ENCODE measurements at places on chromosomes 16 and 17.

GRCh38 chr17:21522755-21523336, 146.7 kb downstream of the KCNJ12 start:
- no peak for DNase-seq

DNA sequence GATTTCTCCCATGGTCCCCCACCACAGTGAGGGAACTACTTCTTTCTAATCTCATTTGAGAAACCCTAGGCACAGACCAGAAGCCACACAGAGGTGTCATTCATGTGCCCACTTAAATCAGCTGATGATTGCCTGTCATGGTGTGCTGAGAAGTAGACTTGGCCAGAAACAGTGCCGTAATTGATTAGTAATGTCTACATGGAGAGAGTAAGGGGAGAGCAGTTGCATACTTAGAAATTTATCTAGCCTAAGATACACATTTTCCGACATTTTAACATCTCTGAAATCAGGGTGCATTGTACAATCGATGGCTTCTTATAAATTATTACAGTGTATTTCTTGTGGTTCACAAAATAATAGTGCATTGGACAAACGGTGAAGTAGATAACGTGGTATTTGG, 271.8 kb downstream of the IRF8 start:
- no peak for DNase-seq

DNA sequence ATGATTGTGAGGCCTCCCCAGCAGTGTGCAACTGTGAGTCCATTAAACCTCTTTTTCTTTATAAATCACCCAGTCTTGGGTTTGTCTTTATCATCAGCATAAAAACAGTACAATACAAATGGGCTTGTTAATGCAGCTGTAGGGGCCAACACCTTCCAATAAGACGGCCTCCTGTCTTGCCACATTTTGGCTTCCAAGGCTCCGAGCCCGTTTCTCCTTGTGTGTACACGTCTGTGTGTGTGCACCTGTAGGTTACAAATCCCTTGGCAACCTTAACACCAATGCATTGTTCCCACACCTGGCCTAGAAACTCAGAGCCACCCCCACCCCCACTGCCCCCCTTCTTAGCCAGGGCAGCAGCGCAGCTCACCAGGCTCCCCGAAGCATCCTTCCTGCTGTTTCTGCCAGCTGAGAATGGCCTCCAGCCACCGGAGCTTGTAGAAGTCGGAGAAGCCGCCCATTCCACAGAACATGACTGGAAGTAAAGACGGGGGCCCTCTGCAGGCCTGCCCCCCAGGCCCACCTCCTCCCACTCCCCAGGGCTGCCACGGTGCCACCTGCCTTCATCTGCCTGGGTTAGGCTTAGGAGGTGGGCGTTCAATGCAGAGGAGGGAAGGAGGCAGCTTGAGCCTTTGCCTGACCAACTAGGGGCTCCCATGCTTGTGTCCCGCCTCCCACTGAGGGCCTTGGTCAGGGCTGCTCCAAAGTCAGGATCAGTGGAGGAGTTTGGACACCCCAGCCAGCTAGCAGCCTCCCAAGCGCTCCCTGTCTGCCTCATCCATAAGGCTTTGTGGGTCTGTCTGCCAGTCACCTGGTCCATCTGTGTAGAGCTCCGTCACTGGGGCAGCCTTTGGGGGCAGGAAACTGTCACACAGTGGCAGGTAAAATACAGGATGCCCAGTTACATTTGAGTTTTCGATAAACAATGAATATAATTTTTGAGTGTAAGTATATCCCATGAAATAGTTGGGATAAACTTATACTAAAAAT, 10.6 kb downstream of the C16orf89 start:
- no peak for DNase-seq

DNA sequence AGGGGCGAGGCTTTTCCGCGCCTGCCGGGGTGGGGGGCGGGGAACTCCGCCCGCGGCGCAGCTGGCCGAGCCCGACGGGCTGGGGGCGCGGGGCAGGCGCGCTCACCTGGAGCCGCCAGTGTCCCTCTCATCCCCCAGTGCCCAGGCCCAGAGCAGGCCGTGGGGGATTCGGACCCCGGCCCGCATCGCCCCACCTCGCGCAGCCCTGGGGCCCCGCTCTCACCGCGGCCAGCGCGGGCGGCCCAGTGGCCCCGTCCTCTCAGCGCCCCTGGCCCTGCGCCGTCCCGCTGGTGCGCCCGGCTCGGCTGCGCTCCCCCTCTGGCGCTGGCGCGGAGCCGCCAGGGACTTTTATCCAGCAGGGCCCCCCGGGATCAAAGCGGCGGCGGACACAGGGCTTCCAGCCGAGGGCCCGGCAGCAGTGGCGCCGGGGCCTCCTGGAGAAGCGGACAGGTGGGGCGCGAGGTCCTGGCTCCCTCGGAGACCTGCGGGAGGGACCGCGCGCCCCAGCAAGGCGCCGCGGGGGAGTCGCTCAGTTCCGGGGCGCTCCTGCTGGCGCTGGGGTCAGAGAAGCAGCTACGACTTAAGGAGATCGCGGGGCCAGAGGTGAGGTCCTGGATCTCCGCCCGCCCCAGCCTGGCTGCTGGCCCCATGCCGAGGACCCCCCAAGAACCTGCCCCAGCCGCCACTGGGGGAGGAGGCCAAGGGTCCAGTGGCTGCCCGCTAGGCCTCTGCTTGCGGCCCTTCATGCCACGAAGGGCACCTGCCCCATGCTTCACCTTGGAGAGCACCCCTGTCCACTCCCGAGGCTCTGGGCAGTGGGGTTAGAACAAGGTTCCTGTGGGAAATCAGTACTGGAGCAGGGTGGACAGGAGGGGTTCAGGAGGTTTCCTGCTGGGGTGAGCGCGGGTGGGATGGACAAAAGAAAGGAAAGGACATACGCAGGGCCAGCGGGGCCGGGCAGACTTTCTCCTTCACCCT, 823 bp upstream of the NOTUM start:
- DNase-seq = no peak

- no peak for DNase-seq
These were observed 86.2 kb downstream of the TOX3 start for GRCh38 chr16:52460639-52461178.

DNA sequence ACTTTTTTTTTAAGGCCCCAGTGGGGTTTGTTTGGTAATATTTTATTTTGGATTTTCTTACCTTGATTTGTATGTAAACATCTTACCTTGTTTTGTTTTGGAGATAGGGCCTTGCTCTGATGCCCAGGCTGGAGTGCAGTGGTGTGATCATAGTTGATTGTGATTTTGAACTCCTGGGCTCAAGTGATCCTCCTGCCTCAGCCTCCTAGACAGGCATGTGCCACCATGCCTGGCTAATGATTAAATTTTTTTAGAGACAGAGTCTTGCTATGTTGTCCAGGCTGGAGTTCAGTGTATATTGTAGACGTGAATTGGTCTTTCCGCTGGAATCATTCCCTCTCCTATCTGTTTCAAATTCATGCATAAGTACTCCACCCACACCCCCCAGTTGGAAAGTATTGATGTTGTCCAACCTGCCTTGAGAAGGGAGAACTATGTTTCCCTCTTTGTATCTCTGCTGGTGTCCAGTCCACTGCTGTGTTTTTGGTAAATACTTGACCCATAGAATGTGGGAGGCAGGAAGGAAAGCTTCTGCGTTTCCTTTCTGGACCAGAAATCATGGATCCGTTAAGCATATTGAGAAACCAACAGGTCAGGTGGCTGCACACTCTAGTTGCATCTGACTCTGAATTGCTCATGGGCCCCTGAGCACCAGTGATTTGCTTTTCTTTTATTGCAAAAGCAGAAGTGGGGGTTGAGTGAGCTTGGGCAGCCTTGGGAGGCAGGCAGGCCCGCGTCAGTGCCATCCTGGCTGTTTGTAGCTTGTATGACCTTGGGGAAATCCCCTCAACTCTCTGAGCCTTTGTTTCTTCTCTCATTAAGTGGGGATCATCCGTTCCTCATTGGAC, 25.0 kb downstream of the RMI2 start:
- no peak for DNase-seq

DNA sequence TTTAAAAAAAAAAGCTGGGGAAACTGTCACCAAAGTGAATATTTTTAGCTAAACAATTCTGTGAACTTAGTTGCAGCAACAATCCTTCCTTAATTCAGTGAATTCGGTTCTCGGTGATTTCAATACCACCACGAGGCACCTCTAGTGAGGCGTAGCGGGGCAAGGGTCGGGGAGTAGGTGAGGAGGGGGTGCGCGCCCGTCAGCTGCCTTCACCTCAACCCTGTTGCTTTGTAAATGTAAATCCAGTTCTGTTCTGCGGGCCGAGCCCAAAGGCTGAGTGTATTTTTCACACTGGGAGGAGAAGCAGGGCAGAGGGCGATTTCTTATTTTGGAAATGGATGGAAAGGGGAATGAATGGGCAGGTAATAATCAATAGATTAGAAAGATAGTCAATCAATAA, 17.4 kb downstream of the SALL1 start:
- DNase-seq = no peak

DNA sequence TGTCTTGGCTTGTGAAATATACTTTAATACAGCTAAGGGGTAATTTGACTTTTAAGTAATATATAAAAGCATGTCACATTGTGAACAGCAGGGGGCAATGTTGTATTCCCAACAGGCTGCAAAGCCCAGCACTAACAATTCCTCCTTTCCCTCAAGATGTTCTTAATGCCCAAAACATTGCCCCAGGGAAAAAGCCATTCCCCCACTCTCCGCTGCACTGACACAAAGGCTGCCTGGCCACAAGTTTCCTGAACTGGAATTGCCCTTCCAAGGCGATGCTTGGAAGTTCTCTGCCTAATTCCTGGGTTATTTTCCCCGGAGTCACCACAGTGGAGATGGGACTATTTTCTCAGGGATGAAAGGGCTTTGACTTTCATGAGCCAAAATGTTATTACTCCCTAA, 27.2 kb downstream of the CLEC16A start:
- peak; percentile 75 for DNase-seq

GRCh38 chr17:80092959-80093358, 8.4 kb upstream of the GAA start:
- no peak for DNase-seq

- no peak for DNase-seq
These were observed 280.9 kb downstream of the RBFOX1 start for GRCh38 chr16:7613518-7613917.

Measured in fibroblast of skin of left quadriceps (primary cell).